Right renal cortex interstitium (tissue), 3 donors: ENCODE measurements at places on chromosomes 13 and 19. TPM values are rescaled to one million over a fixed set of nuclear protein-coding genes. Genes with fewer than 3 reads are reported as not detected.

GRCh38 chr13:99041337-99041736 is 63.5 kb upstream of the DOCK9 start:
- DNase-seq: no peak

GRCh38 chr13:46778095-46778494 is 18.9 kb downstream of the ESD start:
- no peak for DNase-seq

DNA sequence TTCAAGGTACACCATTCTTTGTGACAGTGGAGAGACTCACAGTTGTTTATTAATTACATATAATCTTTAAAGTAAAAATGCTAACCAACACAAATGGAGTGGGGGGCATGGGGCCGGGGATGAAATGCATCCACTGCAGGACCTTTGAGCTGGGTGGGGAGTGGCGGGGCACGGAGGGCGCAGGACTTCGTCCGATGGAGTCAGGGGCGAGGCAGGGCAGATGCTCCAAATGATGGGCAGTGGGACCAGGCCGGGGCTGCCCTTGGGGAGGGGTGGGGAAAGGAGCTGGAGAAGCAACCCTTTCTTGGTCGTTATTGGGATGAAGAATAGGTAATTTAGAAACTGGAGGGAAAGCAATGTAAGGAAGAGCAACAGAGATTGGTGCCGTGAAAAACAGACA is 220.0 kb downstream of the TEX29 start:
- no peak for DNase-seq

GRCh38 chr13:23843436-23843835 is 45.8 kb downstream of the MIPEP start:
- DNase-seq: no peak

GRCh38 chr13:39451301-39451700 is 151.7 kb downstream of the LHFPL6 start:
- no peak for DNase-seq

DNA sequence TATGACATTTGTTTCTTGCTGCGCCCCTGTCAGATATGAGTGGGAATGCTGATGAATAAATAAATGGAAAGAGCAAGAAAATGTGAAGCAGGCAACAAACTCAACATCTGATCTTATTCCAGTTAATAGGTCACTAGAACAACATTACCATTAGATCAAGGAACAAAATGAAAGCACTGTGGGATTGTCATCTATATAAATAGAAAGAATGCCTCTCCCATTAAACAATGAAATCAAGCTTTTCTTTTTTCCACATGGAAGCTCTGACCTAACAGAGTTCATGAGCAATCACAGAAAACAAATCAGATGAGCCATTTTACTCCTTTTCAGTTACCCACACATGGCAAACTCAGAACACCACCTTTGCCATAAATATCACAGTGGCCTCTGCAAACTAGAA is 354.8 kb downstream of the SUCLA2 start:
- DNase-seq: no peak

DNA sequence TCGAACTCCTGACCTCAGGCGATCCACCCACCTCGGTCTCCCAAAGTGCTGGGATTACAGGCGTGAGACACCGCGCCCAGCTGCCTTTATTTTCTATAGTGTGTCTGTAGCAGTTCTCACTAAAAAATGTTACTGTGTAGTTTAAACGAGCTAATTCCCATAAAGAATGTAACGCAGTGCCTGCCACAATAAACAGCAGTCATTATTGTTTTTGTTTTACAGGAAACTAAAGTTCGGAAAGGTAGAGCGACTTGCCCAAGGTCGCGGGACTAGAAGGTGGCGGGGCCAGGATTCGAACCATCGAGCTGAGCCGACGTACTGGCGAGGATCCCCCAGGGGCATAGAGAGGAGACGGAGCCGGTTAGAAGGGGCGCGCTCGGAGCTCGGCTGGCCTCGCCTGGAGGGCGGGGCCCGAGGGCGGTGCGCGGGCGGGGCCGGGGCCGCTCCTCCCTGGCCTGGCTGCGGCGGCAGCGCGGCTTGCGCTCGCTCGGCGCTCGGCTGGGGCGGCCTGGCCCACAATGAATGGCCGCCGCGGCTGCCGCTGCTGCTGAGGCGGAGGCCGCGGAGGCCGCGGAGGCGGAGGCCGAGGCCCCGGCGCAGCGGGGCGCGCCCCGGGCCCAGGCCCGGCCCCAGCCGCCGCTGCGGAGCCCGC is at the start of gene NACC1:
Gene NACC1 (plus strand): TSS at position 493 of the 652 bp plus-strand sequence. CDS start 16,944 bp downstream, outside the sequence.
- DNase-seq: no peak

DNA sequence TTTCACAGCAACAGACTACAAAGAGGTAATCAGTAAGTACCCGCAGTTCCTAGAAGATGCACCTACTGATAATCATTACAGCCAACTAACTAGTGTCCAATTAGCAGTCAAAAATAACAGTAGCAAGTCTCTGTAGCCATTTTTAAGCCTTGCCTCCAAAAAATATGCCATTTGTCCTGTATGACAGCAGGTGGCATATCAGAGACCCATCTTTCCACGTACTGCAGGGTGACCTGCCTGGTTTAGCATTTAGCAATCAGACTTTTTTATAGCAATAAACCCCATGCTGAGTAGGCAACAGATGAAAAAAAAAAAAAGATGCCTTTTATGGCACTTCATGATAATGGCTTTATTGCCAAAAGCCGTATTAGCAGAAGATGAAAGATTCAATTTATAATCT is 155.3 kb upstream of the LSM14A start:
- DNase-seq: no peak

GRCh38 chr13:114021464-114022308 is 47.8 kb upstream of the C13orf46 start:
- no peak for DNase-seq

DNA sequence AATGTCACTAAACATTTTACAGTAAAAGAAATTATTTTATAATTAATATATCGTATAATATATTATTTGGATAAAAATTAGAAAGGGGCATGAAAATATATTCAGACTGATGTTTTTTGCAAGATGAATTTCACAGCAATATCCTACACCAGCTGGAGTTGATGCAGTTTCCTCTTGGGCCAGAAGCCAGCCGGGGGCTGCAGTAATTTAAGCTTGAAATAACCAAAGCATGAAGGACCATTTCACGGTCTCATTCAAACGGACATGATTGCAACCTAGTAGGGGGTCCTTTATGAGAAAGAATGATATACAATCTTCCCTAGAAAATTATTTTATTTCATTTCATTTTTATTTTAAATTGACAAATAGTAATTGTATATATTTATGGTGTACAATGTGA is 797.2 kb upstream of the PCDH9 start:
- DNase-seq: no peak

- no peak for DNase-seq
These were observed 435.6 kb downstream of the FOXO1 start for GRCh38 chr13:40230833-40231266.

- no peak for DNase-seq
These were observed 42.1 kb upstream of the C1QTNF9 start for GRCh38 chr13:24267274-24267673.

DNA sequence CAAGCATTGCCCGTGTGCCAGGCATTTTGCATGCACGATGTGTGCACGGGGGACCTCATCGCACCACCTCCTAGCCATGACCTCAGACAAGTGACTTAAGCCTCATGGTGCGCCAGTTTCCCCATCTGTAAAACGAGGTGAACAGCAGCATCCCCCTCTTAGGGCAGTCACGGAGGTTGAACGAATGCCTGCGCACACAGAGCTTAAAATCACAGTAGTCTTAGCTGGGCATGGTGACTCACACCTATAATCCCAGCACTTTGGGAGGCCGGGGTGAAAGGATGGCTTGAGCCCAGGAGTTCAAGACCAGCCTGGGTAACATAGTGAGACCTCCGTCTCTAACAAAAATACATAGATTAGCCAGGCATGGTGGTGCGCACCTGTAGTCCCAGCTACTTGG is 48.6 kb downstream of the PIN1 start:
- no peak for DNase-seq

DNA sequence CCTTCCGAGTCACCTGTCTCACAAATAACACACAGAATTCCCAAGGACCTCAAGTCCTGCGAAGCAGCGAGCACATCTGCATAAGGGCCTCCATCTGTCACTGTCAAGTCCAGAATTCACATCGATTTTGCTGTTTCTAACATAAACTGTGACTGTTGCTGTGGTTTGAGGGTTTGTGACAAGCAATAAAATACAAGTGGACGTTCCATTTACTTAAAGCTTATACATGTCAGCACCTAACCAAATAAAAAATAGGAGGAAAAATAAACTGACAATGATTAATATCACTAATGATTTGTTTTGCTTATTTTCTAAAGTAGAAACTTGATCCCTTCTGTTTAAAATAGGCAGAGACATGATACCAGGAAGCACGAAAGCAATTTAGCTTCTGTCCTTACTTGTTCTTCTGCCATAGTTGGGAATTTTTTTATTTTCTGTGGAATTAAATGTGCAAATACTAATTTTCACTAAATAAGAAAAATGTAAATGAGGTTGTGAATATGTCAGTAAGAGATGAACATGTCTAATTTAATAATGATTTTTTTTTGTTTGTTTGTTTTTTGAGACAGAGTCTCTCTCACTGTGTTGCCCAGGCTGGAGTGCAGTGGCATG is 279.1 kb downstream of the FGF9 start:
- no peak for DNase-seq

The ARRDC5 gene
- not detected for polyA plus RNA-seq

The ONECUT3 gene
- polyA plus RNA-seq: 0.01 TPM

The ARL11 gene
- polyA plus RNA-seq: 0.28 TPM

The SPRED3 gene
- polyA plus RNA-seq: 1.1 TPM

The GRK1 gene
- 0.13 TPM for polyA plus RNA-seq

The TNFSF9 gene
- not detected for polyA plus RNA-seq

The WDR88 gene
- polyA plus RNA-seq: 1.1 TPM

The ZNF442 gene
- 7.8 TPM for polyA plus RNA-seq

The TBXA2R gene
- polyA plus RNA-seq: 2.1 TPM

The FFAR2 gene
- 0.31 TPM for polyA plus RNA-seq

The ZNF497 gene
- 3.5 TPM for polyA plus RNA-seq

The ZNF865 gene
- polyA plus RNA-seq: 5.1 TPM
